ENCODE measurements at places on chromosomes 1 and 21. TPM values are rescaled to one million over a fixed set of nuclear protein-coding genes. Genes with fewer than 3 reads are reported as not detected.

DNA sequence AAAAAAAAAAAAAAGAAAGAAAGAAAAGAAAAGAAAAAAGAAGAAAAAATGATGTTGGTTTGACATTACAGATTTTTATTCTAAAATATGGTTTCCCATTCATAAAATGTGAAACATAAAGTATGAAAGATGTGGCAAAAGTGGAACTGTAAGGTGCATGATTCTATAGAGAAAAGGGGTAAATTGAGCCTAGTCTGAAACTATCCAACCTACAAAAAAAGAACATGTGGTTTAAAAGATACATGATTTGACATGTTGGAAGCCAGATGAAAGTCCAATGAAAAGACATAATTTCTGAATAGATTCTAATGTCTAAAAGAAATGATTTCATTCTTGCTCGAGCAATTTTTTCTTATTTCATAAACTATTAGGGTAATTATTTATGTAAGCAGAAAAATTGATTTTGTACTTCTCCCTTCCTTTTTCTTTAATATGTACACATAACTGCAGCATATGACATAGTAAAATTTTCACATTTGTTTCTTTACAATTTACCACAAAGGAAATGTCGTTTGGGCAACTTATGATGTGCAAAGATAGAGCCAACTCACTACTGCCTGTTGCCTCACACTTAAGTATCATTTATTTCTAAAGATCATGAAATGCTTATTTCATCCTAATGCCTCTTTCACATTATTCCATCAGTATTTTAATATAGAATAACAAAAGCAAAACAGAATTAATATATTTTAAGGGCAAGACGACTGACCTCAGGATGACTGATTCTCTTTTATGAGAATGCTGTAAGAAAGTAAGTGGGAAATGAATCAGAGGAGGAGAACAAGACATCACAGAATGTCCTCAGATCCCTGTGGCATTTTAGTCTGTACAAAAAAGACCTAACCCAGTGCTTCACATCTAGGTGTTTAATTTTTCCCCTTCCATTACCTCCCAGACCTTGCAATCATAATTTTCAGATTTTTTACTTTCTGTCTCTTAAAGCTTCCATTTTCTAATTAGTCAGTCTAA lies 165.8 kb upstream of the HMCN1 start:
- H3K4me1 ChIP-seq: no peaks in the 10 kb centered on the region
- no peak overlapping the region for H3K4me3 ChIP-seq
- no peak overlapping the region for H3K27ac ChIP-seq
- no peaks in the 10 kb centered on the region for H3K36me3 ChIP-seq
- DNase-seq: no peak
- H3K27me3 ChIP-seq: no peaks in the 10 kb centered on the region

DNA sequence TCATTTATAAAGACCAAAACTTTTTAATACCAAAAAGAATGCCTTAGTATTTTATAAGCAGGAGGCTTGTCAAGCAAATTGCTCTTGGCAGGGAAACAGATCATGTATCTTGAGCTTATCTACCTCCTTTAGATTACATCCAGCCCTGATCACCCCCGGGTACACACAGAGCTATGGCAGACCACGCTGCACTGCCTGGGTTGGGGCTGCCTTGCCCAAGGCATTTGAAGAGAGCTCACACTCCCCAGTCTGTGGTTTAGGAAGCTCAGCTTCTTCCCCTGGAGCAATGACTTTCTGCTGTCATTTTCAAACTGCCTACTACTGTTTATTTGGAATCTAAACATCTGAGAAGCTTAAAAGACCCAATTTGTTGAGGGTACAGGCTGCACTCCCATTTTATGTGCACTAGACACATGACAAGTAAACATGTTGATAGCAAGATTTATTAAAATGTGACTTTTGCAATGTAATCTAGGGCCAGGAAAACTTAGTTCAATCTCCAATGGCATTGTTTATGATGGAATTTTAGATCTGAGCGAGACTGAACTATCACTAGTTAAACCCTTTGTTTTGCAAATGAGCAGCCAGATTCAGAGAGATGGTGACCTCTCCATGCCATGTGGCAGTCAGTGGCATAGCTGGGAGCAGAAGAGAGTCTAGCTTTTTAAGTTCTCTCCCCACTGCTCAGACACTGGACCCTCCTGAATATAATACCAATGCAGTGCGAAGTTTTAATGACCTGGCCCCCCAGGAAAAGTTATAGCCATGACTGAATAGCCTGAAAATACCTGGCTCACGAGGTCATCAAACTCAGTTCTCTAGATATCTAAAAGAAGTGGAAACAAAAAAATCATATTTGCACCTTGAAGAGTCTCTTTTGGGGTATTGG lies 214.9 kb downstream of the HLX start:
- DNase-seq: no peak
- no peak overlapping the region for H3K27ac ChIP-seq
- no peaks in the 10 kb centered on the region for H3K4me1 ChIP-seq
- no peak overlapping the region for H3K4me3 ChIP-seq

GRCh38 chr1:2830761-2831425 lies 29.4 kb upstream of the TTC34 start:
- H3K27ac ChIP-seq: no peak overlapping the region
- no peak overlapping the region for H3K4me3 ChIP-seq
- H3K4me1 ChIP-seq: no peaks in the 10 kb centered on the region

DNA sequence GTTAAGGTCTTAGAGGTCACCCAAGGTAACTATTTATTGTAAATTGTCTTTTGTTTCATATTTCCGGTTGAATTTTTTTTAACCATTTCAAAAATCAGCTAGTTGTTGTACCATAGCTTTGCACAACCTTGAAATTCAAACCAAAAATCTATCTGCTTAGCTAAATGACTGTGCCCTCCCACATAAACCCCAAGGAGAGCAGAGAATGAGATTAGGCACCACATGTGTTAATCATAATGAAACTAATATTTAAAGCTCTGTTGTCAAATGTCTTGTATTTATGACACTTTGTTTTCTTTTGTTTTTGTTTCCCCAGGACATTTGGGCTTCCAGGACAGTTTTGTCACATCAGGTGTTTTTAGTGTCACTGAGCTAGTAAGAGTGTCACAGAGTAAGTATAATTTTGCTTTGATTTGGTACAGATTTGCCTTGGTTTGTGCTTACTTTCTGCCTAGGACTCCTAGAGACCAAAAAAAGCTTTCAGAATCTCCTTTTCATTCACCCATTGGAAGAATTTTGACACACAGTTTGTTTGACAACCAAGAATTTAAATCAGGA lies 249.9 kb downstream of the NFIA start:
- H3K36me3 ChIP-seq: no peaks in the 10 kb centered on the region
- H3K4me1 ChIP-seq: peaks cover 14% of the 10 kb centered on the region
- H3K4me3 ChIP-seq: no peak overlapping the region
- H3K27me3 ChIP-seq: no peaks in the 10 kb centered on the region
- DNase-seq: no peak
- no peak overlapping the region for H3K27ac ChIP-seq

- no peak for DNase-seq
- H3K4me3 ChIP-seq: no peak overlapping the region
These were observed 80.2 kb upstream of the GADD45A start for GRCh38 chr1:67604778-67605177.

SEC16B gene
- total RNA-seq: 0.42 TPM
